ENCODE measurements at places on chromosomes 5 and 9.
A peak's percentile ranks its signal among the peaks of the same experiment; 100 is the strongest.

DNA sequence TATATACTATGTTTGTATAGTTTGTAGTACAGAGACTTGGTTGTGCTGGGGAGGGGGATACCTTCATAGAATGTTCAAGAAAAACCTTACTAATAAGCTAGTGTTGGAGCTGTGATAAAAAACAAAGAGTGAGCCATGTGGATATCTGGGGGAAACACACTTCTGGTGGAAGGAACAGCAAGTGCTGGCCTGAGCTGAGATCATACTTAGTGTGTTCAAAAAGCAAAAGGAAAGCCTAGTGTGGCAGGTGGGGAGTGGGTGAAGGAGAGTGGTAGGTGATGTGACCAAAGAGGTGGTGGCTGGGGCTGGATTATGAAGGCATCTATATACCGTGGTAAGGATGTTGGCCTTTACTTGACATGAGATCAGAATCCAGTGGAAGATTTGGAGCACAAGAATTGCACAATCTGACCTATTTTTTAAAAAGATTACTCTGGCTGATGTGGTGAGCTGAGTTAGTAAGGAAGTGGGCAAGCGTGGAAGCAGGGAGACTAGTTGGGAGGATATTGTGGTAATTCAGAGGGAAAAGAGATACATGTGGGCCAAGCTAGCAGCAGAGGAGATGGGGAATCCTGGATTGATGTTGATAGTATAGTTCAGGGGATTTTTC is 26.6 kb downstream of the PALM2AKAP2 start:
- peak; percentile 75 for DNase-seq

DNA sequence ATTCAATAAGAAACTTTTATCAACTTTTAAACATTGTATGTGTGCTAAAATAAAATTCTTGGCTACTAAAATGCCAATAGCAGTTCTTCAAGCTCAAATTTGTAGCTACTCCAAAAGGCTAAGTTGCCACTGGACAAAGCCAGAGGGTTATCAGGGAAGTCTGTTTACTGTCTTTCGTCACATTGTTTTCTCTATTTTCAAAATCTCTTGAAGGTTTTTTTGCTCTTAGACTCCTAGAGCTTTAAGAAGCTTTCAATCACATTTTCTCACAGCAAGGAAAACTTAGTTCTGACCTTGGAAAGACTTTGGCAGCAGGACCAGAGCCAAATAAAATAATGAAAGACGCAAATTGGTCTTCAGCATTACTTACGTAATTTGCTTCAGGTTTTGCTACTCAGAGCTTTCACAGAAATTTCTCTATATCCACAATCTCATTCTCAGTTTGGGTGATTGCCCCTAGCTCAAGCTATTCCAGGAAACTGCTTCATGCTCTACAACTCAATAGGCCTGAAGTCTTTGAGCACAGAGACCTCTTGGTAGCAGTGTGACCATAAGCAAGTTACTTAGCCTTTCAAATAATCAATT is 257.7 kb downstream of the GABRG2 start:
- DNase-seq, result no peak

DNA sequence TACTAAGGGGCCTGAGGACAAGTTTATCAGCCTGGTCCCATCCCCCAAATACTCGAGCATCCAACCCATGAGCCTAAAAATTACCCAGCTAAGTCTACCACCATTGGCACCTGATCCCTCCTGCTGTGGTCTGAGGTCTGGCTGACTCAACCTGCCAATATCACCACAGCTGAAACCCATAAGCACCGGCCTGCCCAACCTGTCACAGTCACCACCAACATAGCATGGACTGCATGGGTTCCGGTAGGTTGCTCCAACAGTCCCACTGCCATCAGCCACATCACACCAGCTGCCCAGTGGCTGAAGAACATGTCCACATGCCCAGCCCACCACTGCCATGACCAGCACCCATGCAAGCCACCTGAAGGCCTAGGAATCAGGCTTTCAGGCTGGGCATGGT is 495.0 kb downstream of the PRELID2 start:
- no peak for DNase-seq

- DNase-seq, result no peak
Observed at GRCh38 chr9:102499468-102499867, 495.7 kb upstream of the CYLC2 start.
